ENCODE measurements at places on chromosomes 11 and 22. TPM values are rescaled to one million over a fixed set of nuclear protein-coding genes. Genes with fewer than 3 reads are reported as not detected.

HBD gene
- not detected for total RNA-seq

OR10A3 gene
- total RNA-seq: not detected

LRP5 gene
- total RNA-seq: 48.8 TPM

UNC93B1 gene
- 32.4 TPM for total RNA-seq

ACRV1 gene
- not detected for total RNA-seq

FAM118B gene
- total RNA-seq: 33.8 TPM

SLC25A45 gene
- total RNA-seq: 4.6 TPM

CENATAC gene
- 15.7 TPM for total RNA-seq
